ENCODE measurements at places on chromosomes 12 and 14.

GRCh38 chr14:92532490-92533163 is 19.0 kb downstream of the RIN3 start:
- DNase-seq = no peak

GRCh38 chr12:98727196-98727595 is 82.1 kb downstream of the APAF1 start:
- no peak for DNase-seq

- DNase-seq = no peak
Measured at GRCh38 chr12:52417740-52418139, 11.6 kb upstream of the KRT82 start.

- peak; percentile 93 for DNase-seq
Measured at GRCh38 chr12:121789800-121790728, 3.4 kb downstream of the RHOF start.

GRCh38 chr12:81329085-81329484 is 251.2 kb downstream of the ACSS3 start:
- DNase-seq = no peak

DNA sequence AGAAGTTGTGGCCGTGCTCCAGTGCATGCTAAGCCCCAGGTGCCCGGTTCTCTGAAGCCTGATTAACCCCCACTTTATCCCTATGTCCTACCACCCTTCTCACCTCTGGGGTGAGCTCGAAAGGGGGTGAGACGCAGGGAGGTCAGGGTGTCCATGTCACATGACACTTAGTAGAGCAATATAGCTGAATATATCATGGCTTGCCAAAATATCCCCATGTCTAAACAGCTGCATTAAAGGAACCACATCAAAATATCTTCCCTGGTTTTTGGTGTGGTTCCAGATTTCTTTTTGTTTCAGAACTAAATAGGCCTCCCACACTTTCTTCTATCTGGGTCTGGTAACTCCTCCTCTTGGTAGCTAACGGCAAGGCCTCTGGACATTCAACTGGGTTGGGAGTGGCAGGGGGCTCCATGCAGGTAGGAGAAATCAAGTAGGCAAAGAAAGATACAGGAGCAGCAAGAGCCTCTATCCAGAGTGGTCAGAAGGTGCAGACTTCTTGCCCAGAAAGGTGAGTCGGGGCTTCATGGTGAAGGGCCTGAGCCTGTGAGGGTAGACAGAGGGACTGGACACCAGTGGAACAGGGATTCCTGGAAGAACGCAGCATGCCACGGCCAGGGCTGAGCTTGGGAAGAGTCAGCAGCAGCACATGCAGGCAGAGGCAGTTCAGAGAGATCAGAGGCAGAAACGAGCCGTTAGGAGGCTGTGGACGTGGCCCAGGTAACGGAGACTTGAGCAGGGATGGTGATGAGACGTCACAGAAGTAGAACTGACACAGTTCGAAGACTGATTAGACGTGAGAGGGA is 202.8 kb upstream of the DIO3 start:
- DNase-seq = no peak

GRCh38 chr12:129276361-129277060 is 423.2 kb downstream of the GLT1D1 start:
- DNase-seq = no peak

DNA sequence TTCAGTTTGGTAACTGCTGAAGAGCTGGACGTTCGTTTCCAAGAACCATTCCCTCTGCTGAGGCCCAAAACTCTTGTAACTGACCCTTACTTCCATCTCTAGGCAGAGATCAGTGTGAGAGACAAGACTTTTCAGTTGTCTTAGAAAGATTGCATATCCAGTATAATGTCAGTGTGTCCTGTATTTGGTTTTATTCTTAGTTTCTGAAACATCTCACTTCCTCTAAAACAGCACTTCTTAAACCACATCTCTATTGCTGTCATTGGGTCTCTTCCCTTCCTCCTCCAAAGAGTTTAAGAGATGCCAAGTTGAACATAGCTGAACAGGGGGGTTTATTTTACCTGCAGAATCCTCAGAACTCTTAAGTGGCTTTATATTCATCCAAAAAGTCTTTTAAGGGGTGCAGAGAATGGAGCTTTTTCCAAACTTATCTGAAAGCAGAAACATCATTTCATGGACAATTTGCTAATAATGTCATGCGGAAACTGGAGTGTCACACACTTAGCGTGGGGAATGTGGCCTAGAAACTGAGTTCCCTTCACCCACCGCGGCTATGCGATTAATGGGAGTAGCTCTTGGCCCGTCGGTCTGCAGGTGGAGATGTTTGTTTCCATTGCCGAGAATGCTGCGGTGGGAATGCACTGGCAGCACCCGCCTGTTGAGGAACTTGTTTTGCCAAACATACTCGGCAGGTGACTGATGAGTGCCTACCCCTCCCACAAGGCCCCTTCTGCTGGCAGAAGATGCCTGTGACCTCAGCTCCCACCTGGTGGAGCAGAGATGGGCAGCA is 148.2 kb downstream of the ADGRD1 start:
- no peak for DNase-seq

DNA sequence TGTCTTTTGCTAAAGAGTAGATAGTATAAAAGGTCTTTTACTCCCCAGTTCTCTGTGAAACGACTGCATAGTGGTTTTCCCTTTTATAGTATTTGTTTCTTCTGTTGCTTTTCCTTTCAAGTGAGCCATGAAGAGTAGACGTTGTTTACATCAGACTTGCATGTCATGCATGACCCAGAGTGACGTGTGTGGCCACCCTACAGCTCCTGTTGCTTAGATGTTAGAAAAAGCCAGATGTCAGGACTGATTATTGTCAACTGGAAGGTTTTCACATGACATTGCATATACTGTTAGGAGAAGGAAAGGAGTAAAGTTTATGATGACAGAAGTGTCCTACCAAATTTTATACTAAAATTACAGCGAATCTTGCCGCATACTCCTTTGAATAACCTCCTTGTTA is 1.3 kb upstream of the RD3L start:
- no peak for DNase-seq

GRCh38 chr14:35201066-35201465 is 78.7 kb downstream of the PRORP start:
- no peak for DNase-seq

GRCh38 chr12:112555621-112556233 is 137.0 kb downstream of the PTPN11 start:
- no peak for DNase-seq

- no peak for DNase-seq
Measured at GRCh38 chr12:78149459-78149858, 318.8 kb downstream of the NAV3 start.

DNA sequence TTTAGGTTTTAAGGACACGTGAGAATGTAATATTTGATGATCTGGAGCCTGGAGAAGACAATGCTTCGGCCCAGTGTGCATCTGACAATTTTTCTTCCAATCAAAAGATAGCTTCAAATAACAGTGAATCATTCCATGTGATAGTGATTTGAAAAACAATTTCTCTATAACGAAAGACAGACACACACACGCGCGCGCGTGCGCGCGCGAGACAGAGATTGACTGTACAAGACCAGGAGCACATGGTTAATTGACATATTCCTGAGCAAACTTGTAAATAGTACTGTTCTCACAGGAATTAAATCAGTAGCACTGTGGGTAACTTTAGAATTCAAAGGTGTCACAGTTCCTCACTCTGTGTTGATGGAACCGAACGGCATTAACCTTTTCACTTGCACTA is 287.5 kb upstream of the LMO3 start:
- DNase-seq = no peak

DNA sequence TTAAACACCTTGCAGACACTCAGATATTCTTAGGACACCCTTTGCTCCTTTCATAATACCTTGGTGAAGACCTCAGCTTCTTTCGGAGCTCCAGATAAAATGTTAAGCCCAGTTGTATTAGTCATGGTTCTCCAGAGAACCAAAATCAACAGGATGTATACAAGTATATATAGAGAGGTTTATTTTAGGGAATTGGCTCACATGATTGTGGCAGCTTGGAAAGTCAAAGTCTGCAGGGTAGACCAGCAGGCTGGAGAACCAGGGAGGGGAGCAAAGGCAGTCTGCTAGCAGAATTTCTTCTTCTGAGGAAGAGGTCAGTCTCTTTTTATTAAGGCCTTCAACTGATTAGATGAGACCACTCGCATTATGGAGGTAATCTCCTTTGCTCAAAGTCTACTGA is 6.9 kb upstream of the IGF1 start:
- DNase-seq = no peak

DNA sequence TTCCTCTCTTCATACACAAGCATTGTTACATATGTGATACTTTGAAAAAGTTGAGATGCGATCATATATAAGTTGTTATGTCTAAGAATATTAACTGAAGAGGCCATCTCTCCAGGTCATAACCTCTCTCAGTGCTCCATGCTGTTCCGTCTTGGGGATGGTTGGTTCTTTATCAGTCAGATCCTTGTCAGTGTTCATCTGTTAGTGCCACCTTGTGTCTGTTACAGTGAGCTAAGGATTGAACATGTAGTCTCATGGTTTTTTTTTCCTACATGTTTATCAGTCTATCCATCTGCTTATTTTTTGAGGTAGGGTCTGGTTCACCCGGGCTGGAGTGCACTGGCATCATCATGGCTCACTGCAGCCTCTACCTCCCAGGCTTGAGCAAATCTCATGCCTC is 30.5 kb downstream of the EP400 start:
- DNase-seq = no peak

DNA sequence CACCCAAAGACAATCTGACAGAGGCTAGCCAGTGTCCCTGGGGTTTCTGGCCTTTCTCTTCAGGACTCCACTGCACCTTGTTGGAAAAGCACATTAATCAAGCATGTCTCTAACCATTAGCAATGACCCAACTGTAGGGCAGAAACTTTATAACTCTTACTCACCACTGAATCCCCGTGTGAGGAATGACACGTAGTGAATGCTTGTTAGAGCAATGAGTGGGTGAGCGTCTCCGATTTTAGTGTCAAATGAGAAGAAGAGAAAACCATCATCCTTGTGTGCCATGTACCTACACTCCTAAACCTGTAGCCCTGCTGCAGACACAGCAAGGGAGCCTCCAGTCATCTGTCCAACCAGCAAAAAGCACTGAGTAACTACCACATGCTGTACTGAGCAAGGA is 56.5 kb upstream of the GPR68 start:
- DNase-seq = no peak

DNA sequence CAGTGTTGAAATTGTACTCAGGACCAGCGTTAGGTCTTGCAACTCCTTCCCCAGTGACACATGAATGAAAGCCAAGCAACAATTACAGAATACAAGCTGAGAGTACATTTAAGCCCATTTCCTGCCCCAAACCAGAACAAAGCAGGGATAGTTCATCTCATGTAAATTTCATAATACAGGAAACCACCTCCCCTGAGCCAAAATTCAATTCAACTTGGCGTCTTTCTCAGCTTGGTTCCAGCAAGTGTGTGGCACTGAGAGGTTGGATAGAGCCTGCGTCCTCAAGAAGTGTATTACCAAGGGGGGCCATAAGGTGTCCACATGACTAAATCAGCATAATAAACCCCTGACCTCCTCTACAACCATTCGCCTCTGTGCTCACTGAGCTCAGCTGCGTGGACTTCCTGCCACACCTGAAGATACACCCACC is 278.9 kb upstream of the CRY1 start:
- DNase-seq = no peak

DNA sequence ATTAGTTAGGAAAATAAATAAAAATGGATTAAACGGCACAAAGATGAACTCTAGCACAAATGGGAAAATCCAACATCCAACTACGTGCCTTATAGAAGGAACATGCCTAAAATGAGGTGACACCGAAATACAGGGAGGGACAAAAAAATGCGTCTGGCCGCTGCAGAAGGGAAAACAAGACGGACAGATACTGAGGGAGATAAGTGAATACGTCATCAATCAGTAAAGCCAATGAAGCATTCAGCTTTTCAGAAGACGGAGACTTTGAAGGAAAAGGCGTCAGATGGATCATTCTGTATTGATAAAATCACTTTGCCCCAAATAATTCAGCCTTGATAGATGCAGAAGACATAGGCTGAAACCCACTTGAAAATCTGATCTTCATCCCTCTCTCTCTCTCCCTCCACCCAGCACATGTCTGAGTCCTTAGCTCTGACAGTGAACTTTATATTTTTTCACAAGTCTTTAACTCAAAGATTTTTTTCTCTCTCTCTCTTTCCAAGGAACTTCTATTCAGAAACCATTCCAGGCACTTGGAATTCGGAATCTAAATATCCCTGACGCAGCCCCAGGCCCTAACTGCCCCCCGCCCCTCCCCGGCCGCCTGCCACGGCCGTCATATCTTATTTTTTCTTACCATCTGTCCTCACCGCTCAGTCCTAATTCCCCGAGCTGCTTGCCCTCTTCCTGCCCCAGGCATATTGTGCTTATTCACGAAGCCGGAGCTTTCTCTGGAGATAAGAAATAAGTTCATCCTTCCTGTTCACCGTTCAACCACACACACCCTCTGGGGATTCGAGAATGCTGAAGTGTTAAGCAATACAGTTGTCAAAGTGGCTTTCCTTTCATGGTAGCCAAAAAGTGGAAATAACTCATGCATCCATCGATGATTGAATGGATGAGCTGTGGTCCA is 35.5 kb upstream of the RFLNA start:
- no peak for DNase-seq

- no peak for DNase-seq
Measured at GRCh38 chr12:26212988-26213387, 17.6 kb downstream of the SSPN start.

DNA sequence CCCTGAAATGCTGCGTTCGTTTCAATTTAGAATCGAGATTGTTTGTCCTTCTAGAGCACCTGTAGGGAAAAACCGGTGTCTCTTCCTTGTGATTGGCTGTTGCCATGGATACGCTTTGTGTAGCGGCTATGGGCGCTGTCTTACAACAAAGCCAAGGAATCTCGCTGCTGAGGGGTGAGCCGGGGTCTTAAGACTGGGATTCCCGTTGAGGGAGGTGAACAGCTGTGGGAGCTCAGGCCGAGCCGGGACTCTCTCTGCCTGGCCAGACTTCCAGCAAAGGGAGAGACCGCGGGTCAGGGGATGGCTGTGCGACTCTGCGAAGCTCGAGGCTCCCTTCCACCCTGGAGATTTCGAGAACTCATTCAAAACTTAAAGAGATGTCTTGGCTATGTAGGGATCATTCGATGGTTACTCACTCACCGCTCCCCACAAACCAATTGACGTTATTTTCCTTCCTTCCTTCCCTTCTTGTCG is at the start of the genes LRRIQ1 and TSPAN19:
LRRIQ1 (plus strand) TSS at position 118 of the 474 bp plus-strand sequence. CDS start 1,826 bp downstream, outside the sequence.
TSPAN19 (minus strand) TSS at position 44 of the 474 bp plus-strand sequence. CDS start 6,331 bp downstream, outside the sequence.
- no peak for DNase-seq

- no peak for DNase-seq
Measured at GRCh38 chr12:3741882-3742672, 10.8 kb downstream of the CRACR2A start.

- no peak for DNase-seq
Measured at GRCh38 chr12:131137836-131138637, 184.3 kb downstream of the ADGRD1 start.

DNA sequence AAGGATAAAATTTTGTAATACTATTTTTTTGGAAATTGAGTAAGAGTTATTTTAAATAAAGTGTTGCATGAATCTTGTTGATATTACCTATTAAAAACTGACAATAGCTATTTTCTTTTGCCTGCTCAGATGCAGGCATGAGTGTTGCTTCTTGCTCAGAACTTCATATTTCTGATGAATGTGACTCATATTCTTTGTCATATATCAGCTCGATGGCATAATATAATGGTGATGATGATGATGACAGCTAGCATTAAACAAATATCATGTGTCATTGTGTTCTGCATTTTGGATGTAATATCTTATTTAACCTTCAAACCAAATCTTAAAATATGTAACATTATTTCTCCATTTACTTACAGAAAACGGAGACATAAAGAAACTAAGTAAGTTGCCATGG is 605.5 kb upstream of the FOXG1 start:
- DNase-seq = no peak

- no peak for DNase-seq
Measured at GRCh38 chr12:65926119-65926908, 102.0 kb downstream of the HMGA2 start.

Data from stimulated activated CD4-positive, alpha-beta T cell treated with anti-CD3 and anti-CD28 coated beads, TNF-alpha, amount 100 ng/mL, for 4 hours (primary cell).